ENCODE measurements at places on chromosomes 3 and 15. TPM values are rescaled to one million over a fixed set of nuclear protein-coding genes. Genes with fewer than 3 reads are reported as not detected.

The GOLGA6L9 gene
- total RNA-seq, result 2.1 TPM

- DNase-seq, result no peak
Observed at GRCh38 chr3:34929036-34929435, 710.3 kb upstream of the ARPP21 start.

DNA sequence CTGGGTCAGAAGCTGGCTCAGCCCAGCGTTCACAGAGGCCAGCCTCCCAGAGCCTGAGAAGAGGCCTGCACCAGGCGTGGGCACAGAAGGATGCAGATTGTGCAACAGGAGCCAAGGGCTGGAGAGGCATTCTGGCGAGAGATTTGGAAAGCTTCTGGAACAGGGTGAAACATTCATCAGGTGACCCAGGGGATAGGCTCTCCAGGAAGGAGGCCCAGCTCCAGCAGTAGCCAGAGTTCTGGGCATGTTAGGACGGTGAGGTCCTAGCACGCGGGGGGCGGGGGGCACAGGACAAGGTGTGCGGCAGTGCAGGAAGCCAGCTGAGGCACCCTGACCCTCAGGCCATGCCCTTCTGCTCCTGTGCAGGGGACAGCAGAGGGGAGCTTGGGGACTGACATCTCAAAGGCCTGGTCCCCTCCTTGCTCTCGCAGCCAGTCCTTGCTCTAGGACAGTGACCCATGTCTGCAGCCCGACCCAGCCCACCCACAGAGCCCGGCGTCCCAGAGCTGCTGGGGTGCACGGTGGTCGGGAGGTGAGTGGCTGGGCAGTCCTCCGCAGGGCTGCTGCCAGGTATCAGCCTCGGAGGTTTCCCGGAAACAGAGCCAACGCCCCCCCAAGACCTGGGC is 111.7 kb upstream of the KLF13 start:
- DNase-seq, result peak; percentile 39

GRCh38 chr3:34842706-34843480 is 796.4 kb upstream of the ARPP21 start:
- no peak for DNase-seq

The TNK2 gene
- 47.3 TPM for total RNA-seq

- DNase-seq, result no peak
Observed at GRCh38 chr15:28885630-28886430, at the start of gene APBA2. APBA2 (plus strand) TSS chr15:28885974; CDS start chr15:29053885, 167,911 bp downstream.

The TMEM158 gene
- total RNA-seq, result 14.6 TPM

DNA sequence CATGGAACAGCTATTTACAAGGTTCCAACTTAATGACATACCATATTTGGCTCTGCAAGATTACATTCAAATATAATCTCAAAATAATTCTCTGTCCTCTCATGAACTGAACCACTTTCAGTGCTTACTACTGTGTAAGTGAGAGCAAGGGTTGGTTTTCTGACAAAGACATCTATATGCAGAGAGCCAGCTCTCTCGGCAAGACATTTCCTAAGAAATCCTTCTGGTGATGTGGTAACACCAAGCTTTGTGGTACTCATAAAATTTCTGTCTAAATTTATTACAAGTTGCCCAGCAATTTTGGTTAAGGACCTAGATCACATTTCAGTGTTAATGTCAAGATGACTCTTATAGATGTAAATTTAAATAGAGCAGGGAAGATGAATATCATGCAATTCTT is 184.9 kb downstream of the GAP43 start:
- no peak for DNase-seq

The EHHADH gene
- 25.0 TPM for total RNA-seq

DNA sequence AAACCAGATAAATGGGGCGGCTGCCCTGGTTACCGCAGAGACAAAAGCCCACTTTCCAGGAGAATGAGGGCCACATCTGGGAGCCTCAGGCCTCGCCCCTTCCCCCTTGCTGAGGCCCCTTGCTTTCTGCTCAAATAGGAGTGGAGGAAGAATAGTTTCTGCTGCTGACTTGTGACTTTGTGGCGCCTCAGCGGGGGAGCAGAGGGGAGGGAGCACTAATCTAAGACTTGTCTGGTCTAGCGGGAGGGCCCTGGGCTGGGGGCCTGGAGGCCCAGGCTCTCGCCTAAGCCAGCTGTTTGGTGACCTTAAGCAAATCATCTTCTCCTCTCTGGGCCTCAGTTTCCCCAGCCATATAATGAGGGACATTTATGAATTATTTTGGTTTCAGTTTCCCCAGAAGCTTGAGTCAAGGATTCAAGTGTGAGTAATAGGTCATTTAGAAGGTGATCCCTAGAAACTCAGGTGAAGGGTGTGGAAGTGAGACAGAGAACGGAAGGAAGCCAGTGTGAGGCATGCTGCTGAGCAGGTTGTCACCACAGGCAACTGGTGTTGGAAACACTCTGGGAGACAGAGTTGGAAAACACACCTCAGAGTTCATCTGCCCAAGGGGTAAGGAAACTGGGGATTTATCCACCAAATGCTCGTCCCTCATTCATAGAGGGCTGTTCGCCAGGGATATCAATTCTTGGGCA is 25.9 kb upstream of the SMAD3 start:
- DNase-seq, result no peak

DNA sequence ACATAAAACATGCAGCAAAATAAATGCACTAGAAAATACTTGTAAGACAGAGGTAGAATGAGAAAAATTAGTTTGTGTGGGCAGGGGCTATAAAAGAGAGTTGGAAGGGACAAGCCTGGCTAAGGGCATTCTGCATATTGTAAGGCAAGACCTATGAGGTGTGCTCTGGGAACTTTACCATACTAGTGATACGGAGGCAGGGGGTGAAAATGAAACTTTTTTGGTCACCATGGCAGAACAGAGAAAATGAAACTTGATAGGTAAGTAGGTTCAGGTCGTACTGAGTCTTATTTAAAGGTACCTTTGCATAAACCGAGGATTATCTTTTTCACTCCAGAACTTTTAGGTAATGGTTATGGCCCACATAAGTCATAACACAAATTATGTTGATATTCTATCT is 74.7 kb upstream of the ACKR4 start:
- no peak for DNase-seq

- no peak for DNase-seq
Observed at GRCh38 chr15:68032672-68033071, 21.4 kb upstream of the PIAS1 start.

DNA sequence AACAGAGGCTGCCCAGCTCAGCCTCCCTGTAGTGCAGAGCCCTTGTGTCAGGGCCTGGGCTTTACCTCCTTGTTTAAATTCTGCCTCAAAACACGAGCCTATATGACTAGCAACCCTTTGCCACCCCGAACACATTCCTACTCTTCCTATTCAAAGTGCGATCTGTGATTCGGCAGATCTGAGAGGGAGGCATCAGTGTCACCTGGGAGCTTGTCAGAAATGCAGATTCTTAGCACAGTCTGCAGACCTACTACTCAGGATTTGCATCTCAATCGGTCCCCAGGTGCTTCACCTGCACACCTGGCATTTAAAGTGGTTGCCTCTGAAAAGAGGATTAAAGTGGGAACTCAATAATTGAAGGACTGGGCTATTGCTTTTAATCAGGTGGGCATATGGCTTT is 273.2 kb upstream of the TOPAZ1 start:
- no peak for DNase-seq

- no peak for DNase-seq
Observed at GRCh38 chr15:51168700-51169099, 74.0 kb upstream of the TNFAIP8L3 start.

The SI gene
- 0.03 TPM for total RNA-seq

The FGF12 gene
- total RNA-seq, result 1.4 TPM

The PLCL2 gene
- total RNA-seq, result 26.1 TPM

The KLF13 gene
- total RNA-seq, result 86.0 TPM

DNA sequence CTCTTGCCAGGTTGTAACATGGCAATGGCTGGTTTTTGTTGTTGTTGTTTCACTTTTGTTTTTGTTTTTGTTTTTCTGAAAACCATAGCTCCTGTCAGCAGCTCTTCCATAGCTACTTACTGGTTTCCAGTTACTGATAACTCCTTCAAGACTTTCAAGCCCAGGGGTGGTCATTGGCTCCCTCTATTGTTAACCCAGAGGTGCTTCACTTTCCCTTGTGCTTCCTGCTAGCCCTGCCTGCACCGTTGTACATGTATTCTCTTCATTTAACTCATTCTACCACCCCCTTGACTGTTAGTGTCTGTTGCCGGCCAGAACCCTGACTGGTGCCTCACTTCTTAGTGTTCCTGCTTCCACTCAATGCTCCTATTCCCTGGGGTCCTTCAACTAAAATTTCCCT is 4.2 kb upstream of the TRAT1 start:
- peak; percentile 11 for DNase-seq

All from mucosa of gallbladder (tissue), 1 donor.